H7 (cell line): ENCODE measurements at places on chromosomes 7 and 10. TPM values are rescaled to one million over a fixed set of nuclear protein-coding genes. Genes with fewer than 3 reads are reported as not detected.

DNA sequence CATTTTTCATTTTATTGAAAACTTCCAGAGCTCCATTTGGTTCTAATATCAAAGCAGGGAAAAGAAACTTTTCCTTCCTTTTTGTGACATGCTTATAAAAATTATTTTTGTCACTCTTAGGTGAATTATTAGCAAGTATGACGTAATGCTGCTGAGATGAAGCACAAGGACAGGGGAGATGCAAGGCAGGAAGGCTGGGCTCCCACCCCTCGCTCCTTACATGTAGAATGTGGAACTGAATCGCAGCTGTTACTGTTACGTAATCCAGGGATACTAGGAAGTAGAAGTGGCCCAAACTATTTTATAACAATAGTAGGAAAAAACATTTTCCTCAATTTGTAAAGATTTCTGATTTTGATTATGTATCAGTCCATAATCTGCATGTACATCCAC, 17.1 kb upstream of the GTPBP4 start:
- DNase-seq, result no peak

DNA sequence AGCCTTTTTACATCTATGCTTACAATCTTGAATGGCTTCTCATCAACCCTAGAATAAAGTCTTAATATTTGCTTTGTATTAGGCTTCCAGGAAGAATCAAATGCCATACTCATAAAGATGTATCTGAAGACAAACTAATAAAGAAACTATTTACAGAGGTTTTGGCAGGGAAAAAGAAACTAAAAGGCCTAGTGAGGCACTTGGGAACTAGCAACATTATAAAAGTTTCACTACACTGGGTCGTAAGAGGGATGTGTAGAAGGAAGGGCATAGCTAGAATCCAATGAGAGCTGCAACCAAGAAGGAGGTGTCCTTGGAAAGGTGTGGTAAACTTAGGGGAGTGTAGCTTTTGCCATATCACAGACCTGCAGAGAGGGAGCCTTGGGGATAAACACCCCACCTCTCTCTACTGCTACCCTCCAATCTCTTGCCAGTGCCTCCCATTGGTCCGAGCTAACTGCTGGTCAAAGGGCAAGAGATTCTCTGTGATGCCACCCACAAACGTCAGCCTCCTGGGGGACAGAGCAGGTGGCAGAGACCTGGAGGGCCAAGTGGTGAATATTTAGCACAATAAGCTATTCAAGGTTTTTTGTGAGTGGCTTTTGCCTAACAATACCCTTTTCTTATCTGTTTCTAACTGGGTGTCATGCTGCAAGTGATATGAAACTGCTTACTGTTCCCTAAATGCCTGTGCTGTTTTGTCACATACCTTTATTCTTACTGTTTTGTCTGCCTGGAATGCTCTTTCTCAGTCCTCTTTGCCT, 60.7 kb downstream of the CPED1 start:
- peak; percentile 26 for DNase-seq

DNA sequence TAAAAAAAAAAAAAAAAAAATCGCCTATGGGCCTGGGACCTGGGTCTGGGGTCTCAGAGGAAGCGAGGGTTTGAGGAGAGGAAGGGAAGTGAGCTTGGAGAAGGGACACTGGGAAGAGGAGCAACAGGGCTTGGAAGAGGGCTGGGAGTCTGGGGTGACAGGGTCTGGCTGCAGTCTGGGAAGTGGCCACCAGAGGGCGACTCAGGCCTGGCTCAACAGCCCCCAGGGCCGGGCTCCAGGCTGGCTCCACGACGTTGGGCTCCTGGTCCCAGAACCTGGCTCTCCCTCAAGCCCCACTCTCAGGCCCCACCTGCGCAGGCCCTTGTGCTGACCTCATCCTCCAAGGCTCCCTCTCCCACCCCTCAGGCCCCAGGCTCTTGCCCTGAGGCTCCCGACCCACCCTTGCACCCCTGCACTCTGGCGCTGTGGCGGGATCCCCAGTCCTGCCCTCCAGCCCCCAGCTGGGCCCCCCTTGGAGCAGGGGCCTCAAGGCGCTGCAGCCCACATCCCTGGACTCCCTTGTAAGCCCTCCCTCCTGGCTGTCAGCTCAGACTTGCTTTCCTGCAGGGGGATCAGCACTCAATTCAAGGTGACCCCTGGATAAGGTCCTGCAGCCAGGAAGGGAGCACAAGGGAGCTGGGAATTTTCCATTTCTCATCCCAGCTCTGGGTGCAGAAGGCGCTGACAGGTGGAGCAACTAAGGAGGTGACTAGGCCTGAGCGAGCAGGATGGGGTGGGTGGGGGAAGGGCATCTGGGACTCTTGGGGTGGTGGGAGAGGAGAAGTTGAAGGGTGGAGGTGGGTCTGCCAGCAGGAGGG, 5.4 kb upstream of the SPACDR start:
- peak; percentile 98 for DNase-seq

GRCh38 chr10:55668326-55668922, 692.6 kb downstream of the ZWINT start:
- no peak for DNase-seq

DNA sequence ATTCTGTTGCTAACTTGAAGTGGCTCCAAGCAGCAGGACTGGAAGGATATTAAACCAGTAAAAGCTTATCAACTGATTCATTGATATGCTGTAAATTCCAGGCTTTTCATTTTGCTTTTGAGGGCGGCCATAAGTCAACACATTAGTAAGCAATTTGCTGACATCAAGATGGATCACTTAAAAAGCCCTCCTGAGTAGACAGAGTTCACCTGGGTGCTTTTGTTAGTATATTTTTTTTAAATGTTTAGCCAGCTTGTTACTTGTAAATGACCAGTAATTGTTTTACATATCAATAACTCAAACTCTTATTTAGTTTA, 26.5 kb downstream of the RNF32 start:
- DNase-seq, result no peak

DNA sequence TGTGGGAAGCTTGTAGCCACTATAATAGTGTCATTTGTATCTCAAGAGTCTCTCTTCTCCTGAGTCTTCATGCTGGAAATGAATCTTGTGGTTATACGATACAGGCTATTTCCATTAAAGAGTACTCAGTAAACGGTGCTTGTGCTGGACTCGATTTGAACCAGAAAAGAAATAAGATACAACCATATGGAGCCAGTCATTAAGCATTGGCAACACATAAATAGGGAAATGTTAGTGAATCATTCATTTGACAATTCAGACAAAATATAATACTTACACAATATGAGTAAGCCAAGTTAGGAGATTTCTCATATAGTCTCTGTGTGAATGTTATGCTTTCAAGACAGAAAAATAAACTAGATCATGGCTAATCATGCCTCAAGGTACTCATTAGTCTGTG, 356.8 kb downstream of the PLXDC2 start:
- no peak for DNase-seq

- DNase-seq, result no peak
These were observed 62.4 kb downstream of the FZD1 start for GRCh38 chr7:91326516-91327199.

DNA sequence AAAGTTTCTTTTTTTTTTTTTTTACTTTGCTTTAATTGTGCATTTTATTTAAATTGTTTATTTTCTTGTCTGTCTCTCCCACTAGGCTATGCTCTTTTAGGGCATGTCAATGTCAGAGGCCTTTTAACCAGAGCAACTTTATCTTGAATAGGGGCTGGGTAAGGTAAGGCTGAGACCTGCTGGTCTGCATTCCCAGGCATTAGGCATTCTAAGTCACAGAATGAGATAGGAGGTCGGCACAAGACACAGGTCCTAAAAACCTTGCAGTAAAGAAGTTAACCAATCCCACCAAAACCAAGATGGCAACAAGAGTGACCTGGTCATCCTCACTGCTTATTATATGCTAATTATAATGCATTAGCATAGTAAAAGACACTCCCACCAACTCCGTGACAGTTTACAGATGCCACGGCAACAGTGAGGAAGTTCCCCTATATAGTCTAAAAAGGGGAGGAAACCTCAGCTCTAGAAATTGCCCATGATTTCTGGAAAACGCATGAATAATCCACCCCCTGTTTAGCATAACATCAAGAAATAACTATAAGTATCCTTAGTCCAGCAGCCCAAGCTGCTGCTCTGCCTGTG, 47.0 kb upstream of the FRMD4A start:
- no peak for DNase-seq

- no peak for DNase-seq
These were observed 187.9 kb upstream of the INHBA start for GRCh38 chr7:41890631-41891274.

GRCh38 chr7:44445986-44446671, 44.3 kb downstream of the NUDCD3 start:
- peak; percentile 35 for DNase-seq

DNA sequence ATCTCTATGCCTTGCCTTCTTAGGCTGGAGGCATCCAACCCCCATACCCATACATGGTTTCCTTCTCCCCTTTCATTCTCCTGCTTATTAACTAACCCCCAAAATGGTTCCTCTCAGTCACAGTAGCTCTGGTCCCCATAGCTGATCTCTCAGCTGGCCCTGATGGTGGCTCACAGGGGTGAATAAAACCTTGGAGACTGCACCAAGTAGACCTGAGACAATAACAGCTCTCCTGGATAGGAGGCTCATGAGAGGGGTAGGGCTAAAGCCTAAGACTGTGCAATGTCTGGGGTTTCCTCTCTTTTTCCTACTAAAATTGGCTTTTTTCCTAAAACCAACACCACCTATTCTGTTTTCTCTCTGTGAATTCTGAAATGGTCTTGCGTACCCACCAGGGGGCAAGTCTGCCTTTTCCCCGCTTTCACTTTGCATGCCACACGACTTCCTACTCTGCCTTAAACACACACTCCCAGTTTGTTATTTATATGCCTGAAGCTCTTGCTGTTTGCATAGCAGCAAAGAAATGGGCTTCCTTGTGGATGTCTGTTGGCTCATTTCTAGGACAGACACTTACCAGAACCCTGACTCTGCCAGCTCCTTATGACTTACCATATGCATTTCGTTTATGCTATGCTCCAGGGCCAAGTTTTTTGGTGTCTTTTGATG, 18.4 kb upstream of the PON1 start:
- DNase-seq, result peak; percentile 18

GRCh38 chr7:27160546-27161213, 4.2 kb upstream of the HOXA7 start:
- peak; percentile 95 for DNase-seq

DNA sequence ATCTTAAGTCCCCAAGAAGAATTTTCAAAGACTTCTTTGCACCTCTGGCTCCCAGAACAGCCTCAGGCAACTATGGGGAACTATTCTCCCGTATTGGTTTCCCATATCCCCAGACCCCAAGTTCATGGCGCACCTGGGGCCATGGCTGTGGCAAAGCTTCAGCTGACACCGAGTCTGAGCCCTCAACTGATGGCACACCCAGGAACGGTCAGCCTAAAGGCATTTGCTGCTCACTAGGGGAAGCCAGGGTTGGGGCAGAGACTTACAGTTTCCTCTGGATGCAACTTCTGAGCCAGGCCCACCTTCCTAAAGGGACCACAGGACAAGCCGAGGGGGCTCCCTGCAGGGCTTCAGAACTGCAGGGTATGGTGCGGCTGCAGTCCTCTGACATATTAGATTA, 13.7 kb upstream of the CPA1 start:
- DNase-seq, result no peak

DNA sequence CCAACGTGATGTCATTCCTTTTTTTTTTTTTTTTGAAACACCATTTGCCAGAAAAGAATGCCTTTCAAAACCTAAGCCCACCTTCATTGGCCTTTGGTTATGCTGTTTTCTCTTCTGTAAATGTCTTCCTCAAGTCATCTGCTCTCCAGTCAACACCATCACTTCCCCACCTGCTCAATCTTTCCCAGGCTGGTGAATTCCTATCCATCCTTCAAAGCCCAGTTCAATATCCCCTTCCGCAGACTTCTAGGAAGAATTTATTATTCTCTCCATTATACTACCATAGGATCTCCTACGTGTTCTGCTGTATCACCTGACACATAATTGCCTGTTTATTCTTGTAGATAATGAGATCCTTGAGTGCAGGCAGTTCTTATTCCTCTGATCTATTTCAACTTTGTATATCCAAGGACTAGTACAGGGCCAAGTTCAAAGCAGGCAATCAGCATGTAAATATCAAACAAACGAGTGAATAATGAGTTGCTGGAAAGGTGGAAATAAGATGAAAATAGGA, 73.5 kb upstream of the PRR15 start:
- DNase-seq, result no peak

DNA sequence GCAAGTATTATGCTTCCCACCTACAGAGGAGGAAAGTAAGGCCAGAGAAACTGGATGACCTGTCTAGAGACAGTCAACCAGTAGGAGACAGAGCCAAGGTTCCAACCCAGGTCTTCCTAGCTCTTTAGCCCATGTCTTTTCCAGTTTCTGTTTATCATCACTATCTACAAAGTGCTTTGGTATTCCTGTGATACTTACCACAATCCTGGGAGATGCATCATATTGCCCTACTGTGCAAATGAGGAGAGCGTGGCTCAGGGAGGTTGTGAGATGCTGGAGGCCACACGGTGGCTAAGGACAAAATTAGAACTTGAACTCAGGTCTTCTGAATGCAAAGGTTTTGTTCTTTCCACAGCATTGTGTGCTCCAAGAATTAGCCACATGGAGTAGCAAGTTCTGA, 11.2 kb upstream of the PLEKHA1 start:
- DNase-seq, result no peak

DNA sequence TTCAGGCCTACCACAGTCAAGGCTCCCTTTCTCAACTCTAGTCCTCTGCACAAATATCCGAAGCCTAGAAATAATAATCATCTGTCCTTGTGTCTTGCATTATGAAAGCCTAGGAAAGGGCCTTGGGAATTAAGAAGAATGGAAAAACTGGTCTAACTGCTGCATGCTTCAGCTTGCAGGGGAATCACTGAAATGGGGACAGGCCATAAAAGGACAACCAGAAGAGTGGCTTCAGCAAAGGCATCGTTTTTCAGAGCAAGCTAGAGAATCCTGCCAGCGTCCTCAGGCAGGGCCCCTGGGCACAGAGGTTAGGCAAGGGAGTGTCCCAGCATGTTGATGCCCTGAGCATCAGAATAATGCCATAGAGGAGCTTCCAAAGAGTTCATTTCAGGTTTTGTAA, 13.2 kb downstream of the ERVW-1 start:
- no peak for DNase-seq

DNA sequence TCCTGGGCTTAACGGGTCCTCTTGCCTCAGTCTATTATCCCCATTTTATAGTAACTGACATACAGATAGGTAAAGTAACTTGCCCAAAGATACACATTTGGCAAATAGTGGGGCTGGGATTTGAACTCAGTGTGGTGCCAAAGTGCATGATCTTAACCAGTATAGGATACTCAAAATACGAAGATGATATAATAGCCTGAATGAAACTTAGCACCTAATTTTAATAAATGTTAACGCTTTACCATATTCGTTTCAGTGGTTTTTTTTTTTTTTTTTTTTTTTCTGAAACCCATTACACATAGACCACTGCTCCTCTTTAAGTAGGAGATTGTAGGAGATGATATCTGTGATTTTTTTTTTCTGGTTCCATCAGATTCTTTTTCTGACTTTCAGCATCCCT, 21.4 kb downstream of the ACTR3B start:
- no peak for DNase-seq

NSUN5 gene
- 69.1 and 90.9 TPM in 2 replicates for total RNA-seq

SERPINE1 gene
- total RNA-seq, result 3.4 and 3.6 TPM in 2 replicates

SMARCD3 gene
- 7.2 and 23.6 TPM in 2 replicates for total RNA-seq

HECW1 gene
- 4.2 and 4.3 TPM in 2 replicates for total RNA-seq

CTAGE4 gene
- total RNA-seq, result 4.9 and 7.5 TPM in 2 replicates

PAPOLB gene
- 0.14 TPM in 1 of 2 replicates, not detected in the other for total RNA-seq

PITRM1 gene
- 34.6 and 38.2 TPM in 2 replicates for total RNA-seq

P4HA1 gene
- total RNA-seq, result 37.3 and 76.5 TPM in 2 replicates

FAM13C gene
- total RNA-seq, result 1.8 and 2.5 TPM in 2 replicates

GNGT1 gene
- total RNA-seq, result not detected in 2 replicates

OR13A1 gene
- not detected in 2 replicates for total RNA-seq

C10orf62 gene
- total RNA-seq, result not detected in 2 replicates
